T-helper 2 cell treated with Interferon-gamma antibody and Interleukin-4, amounts not matched to agents 5 μg/mL and 100 μg/mL, for 36 hours (primary cell): ENCODE measurements at places on chromosomes 13 and 19.

DNA sequence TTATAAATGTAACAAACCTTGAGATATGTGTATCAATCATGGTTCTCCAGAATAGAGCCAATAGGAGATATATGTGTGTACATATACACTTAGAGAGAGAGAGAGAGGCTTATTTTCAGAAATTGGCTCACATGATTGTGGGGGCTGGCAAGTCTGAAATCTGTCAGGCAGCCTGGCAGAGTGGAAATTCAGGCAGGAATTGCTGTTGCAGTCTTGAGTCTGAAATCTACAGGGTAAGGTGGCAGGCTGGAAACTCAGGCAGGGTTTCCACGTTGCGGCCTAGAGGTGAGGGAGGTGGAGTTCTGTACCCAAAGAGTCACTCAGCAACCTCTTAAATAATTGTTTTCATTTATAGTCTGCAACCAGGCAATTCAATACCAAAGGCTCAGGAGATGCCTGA lies 218.4 kb downstream of the B3GLCT start:
- DNase-seq = no peak

- no peak for DNase-seq
These were observed 54.2 kb downstream of the CCNE1 start for GRCh38 chr19:29866011-29866410.

DNA sequence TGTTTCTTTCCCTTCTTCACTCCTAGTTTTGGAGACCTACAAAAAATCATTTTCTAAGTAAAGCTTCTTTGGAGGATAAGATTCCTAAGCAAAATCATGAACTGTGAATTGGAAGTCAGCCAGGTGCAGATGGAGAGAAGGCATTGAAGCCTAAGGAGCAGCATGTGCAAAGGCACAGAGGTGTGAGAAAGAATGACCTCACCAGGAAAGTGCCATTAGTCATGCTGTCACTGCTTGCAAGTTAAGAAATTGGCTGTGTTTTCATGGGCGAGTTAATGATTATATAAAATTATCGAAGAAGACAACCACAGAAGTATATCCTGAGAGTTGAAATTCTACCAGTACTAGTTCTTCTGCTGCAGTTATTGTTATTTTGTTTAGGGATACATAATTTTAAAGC lies 80.3 kb upstream of the KLHL1 start:
- no peak for DNase-seq

DNA sequence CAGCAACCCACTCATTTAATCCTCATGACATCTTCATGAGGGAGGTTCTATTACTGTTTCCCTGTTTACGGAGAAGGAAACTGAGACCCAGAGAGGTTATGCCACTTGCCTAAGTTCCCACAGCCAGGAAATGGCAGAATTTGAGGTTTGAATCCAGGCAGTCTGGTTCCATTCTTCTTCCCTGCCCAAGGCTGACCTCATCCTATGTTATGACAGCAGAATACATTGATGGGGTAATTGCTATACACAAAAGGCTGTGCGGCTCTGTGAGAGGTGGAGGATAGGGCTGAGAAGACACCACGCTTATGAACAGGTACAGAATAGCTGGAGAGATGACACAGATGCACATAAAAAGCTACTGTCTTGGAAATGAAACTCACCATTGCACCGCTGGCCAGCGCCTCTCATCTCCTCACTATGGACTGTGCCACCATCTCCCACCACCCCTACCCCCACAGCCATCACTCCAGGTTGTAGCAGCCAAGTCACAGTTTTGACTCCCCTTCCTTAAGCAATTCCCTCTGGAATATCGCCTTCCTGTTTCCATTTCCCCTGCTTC lies 11.5 kb downstream of the MAG start:
- DNase-seq = no peak

DNA sequence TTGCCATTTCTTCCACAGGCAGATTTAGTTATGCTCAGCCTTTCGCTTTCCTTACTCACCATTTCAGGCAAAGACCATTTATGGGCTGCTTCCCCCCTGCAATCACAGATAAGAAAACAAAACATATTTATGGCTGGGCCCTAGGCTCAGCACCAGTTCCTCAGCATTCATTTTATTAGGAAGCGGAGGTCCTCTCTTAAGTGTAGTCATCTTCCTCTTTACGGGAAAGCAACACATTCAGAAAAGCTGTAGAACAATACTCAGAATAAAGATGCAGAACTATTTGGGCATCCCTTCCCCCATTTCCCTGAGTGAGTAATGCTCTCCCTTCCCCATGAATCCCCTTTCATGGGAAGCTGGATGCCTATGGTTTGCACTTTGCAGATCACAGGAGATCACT lies 27.9 kb downstream of the FLT1 start:
- no peak for DNase-seq

DNA sequence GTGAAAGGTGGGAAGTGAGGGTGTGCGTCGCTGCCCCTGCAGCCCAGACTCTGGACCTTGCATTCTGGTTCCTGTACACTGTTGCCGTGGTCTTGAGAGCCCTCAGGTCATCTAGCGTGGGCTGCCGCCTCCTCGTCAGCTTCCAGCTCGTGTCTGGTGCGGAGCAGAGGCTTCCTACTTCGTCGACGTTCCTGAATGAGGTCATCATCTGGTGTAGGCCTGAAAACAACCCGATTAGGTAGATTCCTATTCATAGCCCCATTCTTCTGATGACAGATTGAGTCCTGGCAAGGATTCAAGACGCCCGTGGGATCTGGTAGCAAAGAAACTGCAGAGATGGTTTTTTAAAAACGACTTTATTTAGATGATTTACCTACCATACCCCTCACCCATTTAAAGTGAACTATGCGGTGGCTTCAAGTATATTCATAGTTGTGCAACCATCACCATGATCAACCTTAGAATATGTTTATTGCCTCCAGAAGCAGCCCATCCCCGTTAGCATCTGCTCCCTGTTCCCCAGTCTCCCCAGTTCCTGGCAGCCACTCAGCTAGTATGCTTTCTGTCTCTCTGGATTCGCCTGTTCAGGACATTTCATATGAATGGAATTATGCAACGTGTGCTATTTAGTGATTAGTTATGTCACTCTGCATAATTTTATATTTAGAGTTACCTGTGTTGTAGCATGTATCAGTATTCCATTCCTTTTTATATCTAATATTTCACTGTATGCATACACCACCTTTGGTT lies 13.8 kb downstream of the NAXD start:
- no peak for DNase-seq

GRCh38 chr19:3618144-3618810 lies 8.3 kb downstream of the CACTIN start:
- DNase-seq = peak; percentile 30
